ENCODE measurements at places on chromosomes 6 and 20.

DNA sequence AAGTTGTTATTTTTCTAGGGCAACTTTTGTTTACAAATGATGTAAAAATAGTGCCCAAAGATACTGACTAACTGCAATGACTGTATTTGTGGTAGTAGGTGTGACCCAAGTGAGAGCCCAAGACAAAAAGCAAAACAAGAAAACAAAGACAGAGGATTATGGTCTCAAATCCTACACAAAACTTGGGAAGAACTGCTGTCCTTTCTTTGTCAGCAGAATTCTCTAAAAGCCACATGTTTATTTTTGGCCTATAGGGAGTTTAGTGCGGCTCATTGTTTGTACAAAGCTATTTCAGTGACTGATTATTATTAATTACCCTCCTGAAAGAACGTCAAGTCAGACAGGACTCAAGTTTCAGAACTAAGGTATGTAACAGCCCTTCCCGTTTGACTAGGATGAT is 509.2 kb upstream of the SLC35B3 start:
- no peak for DNase-seq

- DNase-seq, result no peak
Observed at GRCh38 chr20:45254383-45255262, at the start of gene SLPI. TSS of gene SLPI (minus strand) at chr20:45254564. CDS start at chr20:45254543, 21 bp downstream.

DNA sequence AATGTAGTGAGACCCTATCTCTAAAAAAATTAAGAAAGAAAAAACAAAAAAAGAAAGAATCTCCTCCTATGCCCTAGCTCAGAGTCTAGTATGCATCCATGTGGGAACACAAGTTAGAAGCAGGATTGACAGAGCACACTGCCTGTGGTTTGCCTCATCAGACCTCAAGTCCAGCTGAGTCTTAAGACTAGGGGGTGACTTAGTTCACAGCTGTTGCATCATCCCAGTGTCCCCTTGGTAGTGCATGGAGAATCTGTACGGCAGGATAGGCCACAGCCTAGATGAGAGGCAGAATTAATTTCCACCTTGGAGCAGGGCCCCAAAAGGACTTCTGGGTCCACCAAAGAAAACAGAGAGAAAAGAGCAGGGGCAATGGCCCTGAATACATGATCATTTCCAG is 13.7 kb downstream of the PNPLA1 start:
- DNase-seq, result no peak

DNA sequence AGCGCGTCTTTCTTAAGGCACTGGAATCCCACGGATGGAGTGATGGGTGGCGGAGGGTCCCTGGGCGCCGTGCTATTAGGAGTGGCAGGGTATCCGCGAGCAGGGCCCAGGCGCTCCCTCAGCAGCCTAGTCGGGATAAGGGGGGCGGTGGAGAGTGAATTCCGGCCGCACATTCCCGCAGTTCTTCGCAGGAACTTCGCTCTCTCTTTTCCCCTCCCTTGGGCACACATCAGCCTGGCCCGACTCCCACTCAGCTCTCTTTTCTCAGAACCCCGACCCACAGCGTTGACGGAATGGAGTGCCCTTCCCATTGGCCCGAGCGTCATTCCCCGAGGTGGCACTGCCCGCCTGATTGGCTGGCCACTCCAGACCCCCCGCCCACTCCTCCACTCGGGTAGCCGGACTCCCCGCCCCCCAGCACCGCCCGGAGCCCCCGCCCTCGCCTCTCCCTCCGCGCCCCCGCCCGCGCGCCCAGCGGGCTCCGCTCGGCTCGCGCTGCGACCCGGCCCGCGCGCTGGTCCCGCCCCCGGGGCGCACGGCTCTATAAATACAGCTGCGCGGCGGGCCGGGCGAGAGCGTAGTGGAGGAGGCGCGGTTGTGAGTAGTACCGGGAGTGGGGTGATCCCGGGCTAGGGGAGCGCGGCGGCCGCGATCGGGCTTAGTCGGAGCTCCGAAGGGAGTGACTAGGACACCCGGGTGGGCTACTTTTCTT is at the start of gene ID4:
TSS of gene ID4 (plus strand) at position 572 of the 712 bp plus-strand sequence. CDS start 385 bp downstream, outside the sequence.
- no peak for DNase-seq

DNA sequence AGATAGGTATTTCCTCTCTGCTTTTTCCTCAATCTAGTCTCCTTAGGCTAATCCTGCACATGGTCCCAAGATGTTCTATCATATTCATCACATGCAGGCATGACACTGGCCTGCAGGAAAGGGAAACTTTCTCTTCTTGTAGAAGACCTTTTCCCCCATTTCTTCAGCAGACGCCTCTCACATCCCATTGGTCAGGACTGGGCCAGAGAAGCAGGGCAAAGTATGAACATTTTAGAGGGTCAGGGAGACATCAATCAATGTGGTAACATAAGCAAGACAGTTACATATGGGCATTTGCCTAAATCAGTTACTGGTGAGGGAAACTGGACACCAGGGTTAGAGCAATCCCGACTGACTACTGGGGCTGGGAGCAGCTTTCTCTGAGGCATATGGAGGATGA is 90.1 kb downstream of the CRYBG1 start:
- DNase-seq, result no peak

DNA sequence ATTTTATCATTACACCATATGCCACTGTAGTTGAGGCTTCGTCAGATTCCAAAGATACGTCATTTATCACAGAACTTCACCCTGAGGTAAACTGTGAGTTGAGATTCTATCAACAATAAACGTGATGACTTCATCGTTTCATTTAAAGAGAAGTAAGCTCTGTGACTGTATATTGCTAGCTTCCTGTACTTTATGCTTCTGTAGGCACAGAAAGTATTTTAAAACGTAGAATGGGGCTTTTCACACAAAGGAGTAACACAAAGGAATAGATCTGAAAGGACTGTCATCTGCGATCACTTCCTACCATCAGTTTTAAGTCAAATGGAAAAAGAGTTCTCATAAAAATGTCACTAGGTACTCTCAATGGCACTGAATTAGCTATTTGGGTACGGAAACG is 234.4 kb upstream of the MCHR2 start:
- DNase-seq, result no peak

GRCh38 chr6:49264909-49265308 is 198.1 kb downstream of the MMUT start:
- no peak for DNase-seq

GRCh38 chr6:40399888-40400457 is 187.2 kb downstream of the LRFN2 start:
- DNase-seq, result no peak

DNA sequence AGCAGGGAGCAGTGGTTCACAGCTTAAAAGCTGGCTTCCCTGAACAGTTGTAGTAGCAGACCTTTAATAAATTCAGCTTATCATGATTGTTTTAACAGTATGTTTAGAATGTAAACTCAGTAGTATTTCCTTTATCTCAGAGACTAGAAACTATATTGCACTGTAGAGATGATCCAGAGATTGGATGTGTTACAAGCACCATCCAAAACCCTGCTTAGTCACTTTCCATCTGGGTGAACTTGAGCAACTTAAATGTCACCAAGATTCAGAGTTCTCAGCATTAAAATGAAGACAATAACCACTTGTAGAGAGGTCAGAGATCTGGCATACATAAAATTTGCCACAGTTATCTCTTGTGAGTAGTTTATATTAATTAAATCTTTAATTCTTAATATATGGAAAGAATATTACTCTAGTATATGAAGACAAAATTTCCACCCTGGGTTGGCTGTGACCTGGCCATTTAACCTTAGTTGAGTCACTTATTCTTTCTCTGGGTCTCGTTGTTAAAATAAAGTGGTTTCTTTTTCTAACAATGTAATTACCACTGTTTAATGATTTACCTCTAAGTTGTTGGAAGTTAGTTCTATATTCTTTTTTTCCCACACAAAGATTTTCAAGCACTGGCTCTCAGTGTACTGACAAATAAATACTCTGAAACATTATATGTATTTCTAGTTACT is 239.2 kb upstream of the FKBP1C start:
- no peak for DNase-seq

- no peak for DNase-seq
Observed at GRCh38 chr20:35702051-35702823, 3.0 kb downstream of the ROMO1 start.

GRCh38 chr6:41705996-41706835 is 29.2 kb downstream of the TFEB start:
- DNase-seq, result no peak

GRCh38 chr6:9621276-9621675 is 793.6 kb downstream of the TFAP2A start:
- no peak for DNase-seq

DNA sequence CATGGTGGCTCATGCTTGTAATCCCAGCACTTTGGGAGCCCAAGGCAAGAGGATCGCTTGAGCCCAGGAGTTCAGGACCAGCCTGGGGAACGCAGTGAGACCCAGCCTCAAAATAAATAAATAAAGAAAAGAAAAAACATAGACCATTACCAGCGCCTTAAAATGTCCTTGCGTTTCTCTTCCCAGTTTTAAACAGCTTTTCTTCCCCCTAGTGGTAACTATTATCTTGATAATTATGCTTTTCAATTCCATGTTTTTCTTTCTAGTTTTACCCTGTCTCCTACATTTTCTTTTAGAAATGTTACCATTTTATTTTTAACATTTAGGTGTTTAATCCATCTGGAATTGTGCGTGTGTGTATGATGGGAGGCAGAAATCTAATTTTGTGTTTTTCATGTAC is 24.4 kb downstream of the DNAH8 start:
- DNase-seq, result no peak

- DNase-seq, result no peak
Observed at GRCh38 chr6:6793388-6794250, 205.1 kb downstream of the LY86 start.

DNA sequence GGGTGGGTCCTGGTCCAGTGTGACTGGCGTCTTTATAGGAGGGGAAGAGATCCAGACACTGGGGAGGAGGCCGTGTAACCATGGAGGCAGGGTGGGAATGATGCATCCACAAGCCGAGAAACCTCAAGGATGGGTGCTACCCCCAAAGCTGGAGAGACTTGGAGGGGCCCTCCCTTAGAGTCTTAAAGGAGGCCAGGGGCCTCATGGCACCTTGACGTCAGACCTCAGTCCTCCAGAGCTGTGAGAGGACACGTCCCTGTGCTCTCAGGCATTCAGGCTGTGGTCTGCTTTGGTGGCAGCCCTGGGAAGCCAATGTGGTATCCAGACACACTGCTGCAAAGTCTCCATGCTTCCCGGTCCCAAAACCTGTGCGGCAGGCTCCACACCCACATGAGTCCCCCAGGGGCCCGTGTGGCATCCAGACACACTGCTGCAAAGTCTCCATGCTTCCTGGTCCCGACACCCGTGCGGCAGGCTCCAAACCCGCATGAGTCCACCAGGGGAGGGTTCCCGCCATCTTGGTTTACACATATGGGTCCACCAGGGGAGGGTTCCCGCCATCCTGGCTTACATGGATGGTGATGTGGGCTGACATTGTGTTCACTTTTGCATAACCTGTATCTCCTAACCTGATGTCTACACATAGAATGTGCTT is 278.0 kb downstream of the SMOC2 start:
- no peak for DNase-seq

DNA sequence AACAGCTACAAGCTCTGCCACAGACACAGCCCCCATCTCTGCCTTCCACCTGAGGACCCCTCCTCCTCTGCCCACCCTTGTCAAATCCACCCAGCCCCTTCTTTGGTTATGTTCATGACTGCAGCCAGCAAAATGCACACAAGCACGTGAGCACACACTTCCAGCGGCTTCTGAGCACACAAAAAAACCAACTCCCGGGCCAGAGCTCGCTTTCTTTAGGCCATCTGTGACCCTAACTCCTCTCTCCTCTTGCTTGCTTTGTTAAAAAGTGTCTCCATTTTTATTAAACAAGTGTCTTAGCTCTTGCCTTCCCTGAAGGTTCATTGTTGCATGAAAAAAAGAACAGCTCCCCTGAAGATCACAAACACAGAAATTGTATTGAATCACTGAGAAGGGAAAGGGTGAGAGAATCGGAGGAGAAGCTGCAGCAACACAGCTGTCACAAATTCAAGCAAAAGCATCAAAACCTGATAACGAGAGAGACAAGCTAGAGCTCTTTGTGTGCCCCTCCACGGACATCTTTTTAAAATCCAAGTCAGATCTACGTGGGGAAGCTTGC is 142.1 kb downstream of the CD83 start:
- no peak for DNase-seq

- DNase-seq, result no peak
Observed at GRCh38 chr20:49795135-49795424, 17.5 kb upstream of the SLC9A8 start.

DNA sequence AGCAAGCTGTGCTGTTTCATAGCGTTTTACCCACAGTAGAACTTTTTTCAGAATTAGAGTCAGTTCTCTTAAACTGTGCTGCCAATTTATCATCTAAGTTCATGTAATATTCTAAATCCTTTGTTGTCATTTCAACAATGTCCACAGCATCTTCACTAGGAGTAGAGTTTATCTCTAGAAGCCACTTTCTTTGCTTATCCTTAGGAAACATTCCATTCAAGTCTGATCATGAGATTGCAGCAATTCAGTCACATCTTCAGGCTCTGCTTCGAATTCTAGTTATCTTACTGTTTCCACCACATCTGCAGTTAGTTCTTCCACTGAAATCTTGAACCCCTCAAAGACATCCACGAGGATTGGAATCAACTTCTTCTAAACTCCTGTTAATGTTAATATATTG is 12.5 kb downstream of the CTNNBL1 start:
- no peak for DNase-seq

DNA sequence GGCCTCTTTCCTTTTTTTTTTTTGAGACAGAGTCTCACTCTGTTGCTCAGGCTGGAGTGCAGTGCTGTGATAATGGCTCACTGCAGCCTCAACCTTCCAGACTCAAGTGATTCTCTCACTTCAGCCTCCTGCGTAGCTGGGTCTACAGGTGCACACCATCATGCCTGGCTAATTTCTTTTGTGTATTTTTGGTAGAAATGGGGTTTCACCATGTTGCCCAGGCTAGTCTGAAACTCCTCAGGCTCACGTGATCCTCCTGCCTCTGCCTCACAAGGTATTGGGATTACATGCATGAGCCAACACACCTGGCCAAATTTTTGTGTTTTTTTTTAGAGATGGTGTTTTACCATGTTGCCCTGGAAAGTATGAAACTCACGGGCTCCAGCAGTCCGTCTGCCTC is 29.3 kb downstream of the SRC start:
- no peak for DNase-seq
